CD4-positive, alpha-beta T cell (primary cell): ENCODE measurements at places on chromosomes 16 and 17.

- no peak for DNase-seq
These were observed 16.0 kb downstream of the CD7 start for GRCh38 chr17:82301300-82301915.

DNA sequence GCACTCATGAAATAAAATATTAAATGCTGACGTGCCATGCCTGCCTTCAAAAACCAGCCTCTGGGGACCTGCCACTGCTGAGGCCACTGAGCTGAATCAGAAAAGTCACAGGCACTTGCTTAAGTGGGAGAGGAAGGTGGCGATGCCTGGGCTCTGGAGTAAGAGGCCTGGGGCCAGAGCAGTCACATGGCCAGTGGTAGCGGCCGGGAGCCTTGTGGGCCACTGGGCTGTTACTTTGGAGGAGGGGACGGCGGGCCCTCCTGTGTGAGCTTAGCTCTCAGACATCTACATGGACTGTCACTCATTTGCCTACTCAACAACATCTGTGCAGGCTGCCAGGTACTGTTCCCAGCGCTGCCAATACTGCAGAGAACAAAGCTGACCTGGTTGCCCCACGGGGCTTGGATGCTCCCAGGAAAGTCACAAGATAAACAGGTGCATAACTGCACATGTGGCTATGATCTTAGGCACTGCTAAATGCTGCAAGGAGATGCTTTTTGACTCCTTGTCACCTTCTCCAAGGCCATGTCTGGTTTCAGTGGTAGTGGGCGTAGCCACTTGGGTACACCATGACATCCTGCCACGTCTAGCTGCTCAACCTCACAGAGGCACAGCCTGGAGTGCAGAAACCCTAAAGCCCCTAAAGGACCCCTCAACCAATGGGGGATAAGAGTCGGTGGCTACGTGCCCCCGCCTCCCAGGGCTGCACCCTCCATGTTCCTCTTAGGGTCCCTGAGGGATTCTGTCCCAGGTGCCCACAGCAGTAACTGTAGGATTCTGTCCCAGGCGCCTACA is 11.6 kb downstream of the COTL1 start:
- no peak for DNase-seq

DNA sequence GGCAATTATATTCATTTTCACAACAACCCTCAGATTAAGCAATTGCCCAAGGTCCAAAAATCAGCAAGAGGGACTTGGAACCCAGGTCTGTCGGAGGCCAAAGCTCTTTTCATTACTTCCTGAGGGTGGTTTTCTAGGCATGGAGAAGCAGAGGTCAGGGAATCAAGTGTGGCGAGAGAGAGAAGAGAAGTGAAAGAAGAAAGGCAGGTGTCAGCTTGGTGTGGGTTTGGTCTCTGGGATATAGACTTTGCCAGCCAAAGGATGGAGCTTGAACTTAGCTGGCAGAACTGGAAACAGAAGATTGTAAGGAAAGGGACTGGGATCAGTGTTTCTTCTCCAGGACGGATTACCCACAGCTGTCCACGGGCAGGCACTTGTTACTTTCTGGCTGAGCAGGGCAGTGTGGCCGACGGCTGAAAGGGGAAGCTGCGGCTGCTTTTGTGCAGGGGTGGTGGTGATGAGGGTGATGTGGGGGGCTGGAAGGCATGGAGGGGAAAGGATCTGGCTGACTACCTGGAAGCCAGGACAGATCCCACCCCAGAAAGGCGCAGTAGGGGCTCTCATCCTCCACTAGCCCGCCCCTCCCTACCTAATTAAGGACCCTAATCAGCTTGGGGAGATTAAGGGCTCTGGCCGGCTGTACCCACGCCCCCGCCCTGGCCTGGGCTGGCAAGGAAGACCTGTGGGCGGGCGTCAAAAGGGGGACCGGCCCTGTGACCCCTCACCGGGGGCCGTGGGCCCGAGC is at the start of gene GUCY2D:
Gene GUCY2D, plus strand, starts transcription at position 640 of the 745 bp plus-strand sequence. CDS start 433 bp downstream, outside the sequence.
- no peak for DNase-seq

- no peak for DNase-seq
These were observed 27.6 kb downstream of the MPRIP start for GRCh38 chr17:17069849-17070248.

GRCh38 chr16:10039220-10040096 is 142.8 kb downstream of the GRIN2A start:
- no peak for DNase-seq

DNA sequence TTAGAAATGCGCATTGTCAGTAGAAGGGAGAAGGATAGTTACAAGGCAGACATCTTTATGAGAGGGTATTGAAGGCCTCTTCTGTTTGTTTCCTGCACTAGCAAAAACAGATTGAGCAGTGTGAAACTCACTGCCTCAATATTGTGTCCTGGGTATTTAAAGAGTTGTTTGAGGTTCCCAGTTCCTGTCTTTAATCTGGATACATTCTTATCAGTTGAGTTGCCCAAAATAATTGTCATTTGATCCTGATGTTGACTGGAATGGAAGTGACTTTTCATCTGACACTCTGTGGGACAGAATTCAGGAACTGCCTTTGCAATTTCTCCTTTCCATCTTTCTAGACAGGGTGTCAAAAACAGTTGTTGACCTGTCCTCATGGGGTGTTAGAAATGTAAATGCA is 1.7 kb downstream of the ATP6V0A1 start:
- no peak for DNase-seq

DNA sequence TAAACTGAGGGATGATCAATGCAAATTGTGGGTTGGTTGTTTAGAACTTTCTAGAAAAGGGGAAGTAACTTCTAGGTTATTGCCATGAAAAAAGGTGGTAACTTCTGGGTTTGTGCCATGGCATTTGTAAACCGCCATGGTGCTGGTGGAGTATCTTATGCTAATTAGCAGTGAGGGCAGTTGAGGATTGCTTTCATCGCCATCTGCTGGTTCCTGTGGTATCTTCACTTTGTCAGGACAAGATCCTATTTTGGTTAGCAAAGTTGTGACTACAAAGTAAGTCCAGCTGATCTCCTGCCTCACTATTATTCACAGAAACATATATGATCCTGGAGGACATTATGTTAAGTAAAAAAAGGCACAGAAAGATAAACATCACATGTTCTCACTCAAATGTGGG is 1332.3 kb downstream of the CDH11 start:
- DNase-seq: no peak
